ENCODE measurements at places on chromosomes 6 and 20.

DNA sequence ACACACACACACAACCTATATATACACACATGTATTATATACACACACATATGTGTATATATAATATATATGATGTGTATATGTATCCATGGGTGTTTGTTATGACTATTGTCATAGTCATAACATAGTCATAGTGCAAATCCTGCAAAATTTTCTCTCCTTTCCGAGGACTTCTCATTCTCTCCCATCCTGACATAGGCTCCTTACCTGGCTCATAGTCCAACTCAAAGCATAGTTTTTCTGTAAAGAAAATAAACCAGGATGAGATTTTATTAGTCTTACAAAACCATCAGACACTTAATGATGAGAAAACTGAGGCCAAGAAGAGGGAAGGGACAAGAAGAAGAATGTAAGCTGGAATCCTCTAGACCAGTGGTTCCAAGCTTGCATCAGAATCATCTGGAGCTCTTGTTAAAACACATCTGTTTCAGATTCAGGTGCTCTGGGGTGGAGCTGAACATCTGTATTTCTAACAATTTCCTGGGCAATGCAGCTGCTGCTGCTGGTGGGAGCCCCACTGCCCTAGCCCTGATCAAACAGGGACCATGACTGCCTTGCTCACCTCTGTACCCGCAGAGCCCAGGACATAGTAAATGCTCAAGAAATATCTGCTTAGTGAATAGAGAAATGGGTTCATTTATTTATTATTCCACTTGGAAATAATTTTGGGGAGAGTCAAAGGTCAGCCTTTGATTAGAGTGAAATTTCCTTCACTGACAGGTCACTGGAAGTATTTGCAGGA, 5.3 kb downstream of the TRIM10 start:
- DNase-seq: peak; percentile 21
- H3K4me1 ChIP-seq: peaks cover 35% of the 10 kb centered on the region
- no peaks in the 10 kb centered on the region for H3K27me3 ChIP-seq

GRCh38 chr6:10478187-10479040, 42.7 kb upstream of the GCNT2 start:
- no peak overlapping the region for H3K27ac ChIP-seq
- no peak overlapping the region for H3K4me3 ChIP-seq
- no peaks in the 10 kb centered on the region for H3K27me3 ChIP-seq
- H3K4me1 ChIP-seq: no peaks in the 10 kb centered on the region

DNA sequence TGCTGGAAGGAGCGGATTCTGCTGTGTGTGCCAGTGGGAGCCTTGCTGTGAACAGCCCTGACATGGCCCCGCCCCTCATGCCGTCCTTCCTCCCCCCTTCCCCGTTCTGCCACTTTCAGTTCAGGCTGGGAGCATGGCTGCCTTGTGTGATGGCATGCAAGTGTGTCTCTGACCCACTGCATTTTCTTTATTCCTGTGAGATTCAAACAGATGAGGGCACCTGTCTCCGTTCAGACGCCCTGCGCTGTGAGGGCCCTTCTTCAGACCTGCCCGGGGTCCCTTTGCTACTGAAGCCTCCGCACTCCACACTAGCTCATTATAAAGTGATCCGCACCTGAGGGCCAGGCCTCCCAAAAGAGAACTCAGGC, 88.3 kb downstream of the TAF4 start:
- no peak overlapping the region for H3K27ac ChIP-seq
- H3K4me3 ChIP-seq: no peak overlapping the region
- no peaks in the 10 kb centered on the region for H3K36me3 ChIP-seq
- H3K4me1 ChIP-seq: no peaks in the 10 kb centered on the region
- DNase-seq: no peak

DNA sequence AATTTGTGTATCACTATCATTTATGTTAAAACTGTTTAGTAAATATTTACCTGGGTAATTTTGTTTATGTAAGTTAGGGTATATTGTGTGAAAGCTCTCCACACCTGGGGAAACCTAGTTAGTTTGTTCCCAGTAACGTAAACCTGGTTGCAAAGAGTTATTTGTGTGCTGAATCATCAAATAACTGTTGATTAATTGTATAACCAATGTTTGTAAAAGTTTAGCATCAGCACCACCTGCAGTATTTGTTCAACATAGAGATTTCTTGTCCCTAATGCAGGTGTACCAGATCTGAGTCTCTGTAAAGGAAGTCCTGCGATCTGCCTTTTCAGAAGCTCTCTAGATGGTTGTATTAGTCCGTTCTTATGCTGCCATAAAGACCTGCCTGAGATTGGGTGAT, 440.4 kb downstream of the COL12A1 start:
- H3K27me3 ChIP-seq: no peaks in the 10 kb centered on the region
- no peak overlapping the region for H3K27ac ChIP-seq
- peaks cover 18% of the 10 kb centered on the region for H3K4me1 ChIP-seq
- H3K36me3 ChIP-seq: no peaks in the 10 kb centered on the region

- DNase-seq: no peak
- no peaks in the 10 kb centered on the region for H3K4me1 ChIP-seq
- no peak overlapping the region for H3K4me3 ChIP-seq
- no peaks in the 10 kb centered on the region for H3K27me3 ChIP-seq
Observed at GRCh38 chr6:105058846-105059245, 101.9 kb downstream of the LIN28B start.

- no peak overlapping the region for H3K27ac ChIP-seq
- DNase-seq: no peak
- H3K36me3 ChIP-seq: no peaks in the 10 kb centered on the region
- H3K4me3 ChIP-seq: no peak overlapping the region
- no peaks in the 10 kb centered on the region for H3K4me1 ChIP-seq
Observed at GRCh38 chr20:4873396-4873795, 127.9 kb downstream of the SLC23A2 start.

DNA sequence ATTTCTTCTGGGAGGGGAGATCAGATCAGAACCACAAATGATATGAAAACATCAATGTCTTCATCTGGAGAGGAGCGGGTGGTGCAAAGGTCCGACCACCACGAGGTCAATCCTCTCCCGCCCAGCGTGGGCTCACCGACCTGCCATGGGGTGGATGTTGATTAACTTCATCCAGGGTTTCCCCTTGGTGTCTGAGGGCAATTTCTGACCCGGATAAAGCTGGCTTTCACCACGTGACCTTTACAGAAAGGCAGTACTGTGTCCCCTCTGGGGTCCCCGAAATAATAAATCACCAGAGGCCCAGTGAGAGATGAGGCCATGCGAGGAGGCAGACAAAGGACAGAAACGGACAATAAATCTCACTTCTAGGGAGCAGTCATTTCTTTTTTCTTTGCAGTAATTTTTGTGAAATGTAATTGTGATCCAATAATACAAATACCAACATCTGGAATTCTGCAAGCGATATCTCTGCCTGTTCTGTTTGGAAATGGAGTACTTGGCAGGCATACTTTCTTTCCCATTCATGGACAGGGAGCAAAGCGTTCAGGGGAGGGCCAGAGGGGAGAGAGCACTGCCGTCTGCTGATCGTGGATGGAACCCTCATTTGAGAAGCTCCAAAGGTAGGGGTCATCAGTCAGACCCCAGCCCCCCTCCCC, 55.1 kb upstream of the APCDD1L start:
- no peaks in the 10 kb centered on the region for H3K27me3 ChIP-seq
- no peak for DNase-seq
- no peak overlapping the region for H3K4me3 ChIP-seq

GRCh38 chr6:163170294-163170883, 244.1 kb upstream of the QKI start:
- no peaks in the 10 kb centered on the region for H3K36me3 ChIP-seq
- H3K27ac ChIP-seq: no peak overlapping the region
- no peaks in the 10 kb centered on the region for H3K4me1 ChIP-seq
- H3K4me3 ChIP-seq: no peak overlapping the region
- no peaks in the 10 kb centered on the region for H3K27me3 ChIP-seq

GRCh38 chr6:169231790-169232506, 21.7 kb downstream of the THBS2 start:
- H3K36me3 ChIP-seq: peaks cover 23% of the 10 kb centered on the region
- DNase-seq: no peak
- no peaks in the 10 kb centered on the region for H3K27me3 ChIP-seq
- H3K27ac ChIP-seq: no peak overlapping the region
- H3K4me3 ChIP-seq: no peak overlapping the region

GRCh38 chr6:84633771-84634170, 130.6 kb downstream of the TBX18 start:
- no peaks in the 10 kb centered on the region for H3K27me3 ChIP-seq
- H3K36me3 ChIP-seq: no peaks in the 10 kb centered on the region
- peak; percentile 67 for DNase-seq
- H3K4me3 ChIP-seq: no peak overlapping the region
- H3K4me1 ChIP-seq: peaks cover 23% of the 10 kb centered on the region

- no peaks in the 10 kb centered on the region for H3K36me3 ChIP-seq
- no peaks in the 10 kb centered on the region for H3K27me3 ChIP-seq
- H3K4me1 ChIP-seq: no peaks in the 10 kb centered on the region
- H3K27ac ChIP-seq: no peak overlapping the region
Observed at GRCh38 chr6:32568561-32568960, 21.1 kb downstream of the HLA-DRB1 start.

DNA sequence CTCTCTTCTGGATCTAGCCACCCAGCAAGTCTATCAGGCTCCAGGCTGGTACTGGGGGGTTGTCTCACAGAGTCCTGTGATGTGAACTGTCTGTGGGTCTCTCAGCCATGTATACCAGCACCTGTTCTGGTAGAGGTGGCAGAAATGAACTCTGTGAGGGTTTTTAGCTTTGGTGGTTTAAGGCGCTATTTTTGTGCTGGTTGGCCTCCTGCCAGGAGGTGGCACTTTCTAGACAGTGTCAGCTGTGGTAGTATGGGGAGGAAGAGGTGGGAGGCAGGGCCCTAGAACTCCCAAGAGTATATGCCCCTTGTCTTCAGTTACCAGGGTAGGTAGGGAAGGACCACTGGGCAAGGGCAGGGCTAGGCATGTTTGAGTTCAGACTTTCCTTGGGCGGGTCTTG, 75.8 kb downstream of the SNAP91 start:
- no peaks in the 10 kb centered on the region for H3K36me3 ChIP-seq
- H3K4me1 ChIP-seq: no peaks in the 10 kb centered on the region
- no peak overlapping the region for H3K4me3 ChIP-seq
- no peak overlapping the region for H3K27ac ChIP-seq
- peaks cover 5% of the 10 kb centered on the region for H3K27me3 ChIP-seq

- H3K27ac ChIP-seq: peak overlapping the region; percentile 49
- no peaks in the 10 kb centered on the region for H3K36me3 ChIP-seq
- H3K27me3 ChIP-seq: no peaks in the 10 kb centered on the region
- peaks cover 12% of the 10 kb centered on the region for H3K4me1 ChIP-seq
Observed at GRCh38 chr20:2879146-2879545, 5.9 kb downstream of the PTPRA start.

DNA sequence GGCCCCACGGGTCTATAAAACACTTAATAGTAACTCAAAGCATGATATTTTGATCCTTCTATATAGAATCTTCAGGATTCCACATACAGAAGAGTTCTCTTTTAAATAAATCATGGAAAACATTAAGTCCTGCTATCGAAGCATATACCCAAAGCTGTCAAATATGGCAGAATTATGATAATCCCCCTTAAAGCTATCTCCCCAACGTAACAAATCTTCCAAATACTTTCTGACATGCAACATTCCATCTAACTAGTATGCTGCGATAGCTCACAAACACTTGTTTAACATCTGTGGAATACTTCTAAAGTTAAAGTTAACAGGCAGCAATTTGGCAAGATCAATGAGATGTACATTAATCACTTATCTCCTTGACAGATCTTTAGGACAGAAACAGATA, 371.0 kb upstream of the RUNX2 start:
- no peaks in the 10 kb centered on the region for H3K36me3 ChIP-seq
- no peak overlapping the region for H3K4me3 ChIP-seq
- H3K4me1 ChIP-seq: 0 out of 2 replicates have a peak, but pooled peaks cover 7% of the 10 kb centered on the region
- H3K27me3 ChIP-seq: no peaks in the 10 kb centered on the region
- DNase-seq: no peak

DNA sequence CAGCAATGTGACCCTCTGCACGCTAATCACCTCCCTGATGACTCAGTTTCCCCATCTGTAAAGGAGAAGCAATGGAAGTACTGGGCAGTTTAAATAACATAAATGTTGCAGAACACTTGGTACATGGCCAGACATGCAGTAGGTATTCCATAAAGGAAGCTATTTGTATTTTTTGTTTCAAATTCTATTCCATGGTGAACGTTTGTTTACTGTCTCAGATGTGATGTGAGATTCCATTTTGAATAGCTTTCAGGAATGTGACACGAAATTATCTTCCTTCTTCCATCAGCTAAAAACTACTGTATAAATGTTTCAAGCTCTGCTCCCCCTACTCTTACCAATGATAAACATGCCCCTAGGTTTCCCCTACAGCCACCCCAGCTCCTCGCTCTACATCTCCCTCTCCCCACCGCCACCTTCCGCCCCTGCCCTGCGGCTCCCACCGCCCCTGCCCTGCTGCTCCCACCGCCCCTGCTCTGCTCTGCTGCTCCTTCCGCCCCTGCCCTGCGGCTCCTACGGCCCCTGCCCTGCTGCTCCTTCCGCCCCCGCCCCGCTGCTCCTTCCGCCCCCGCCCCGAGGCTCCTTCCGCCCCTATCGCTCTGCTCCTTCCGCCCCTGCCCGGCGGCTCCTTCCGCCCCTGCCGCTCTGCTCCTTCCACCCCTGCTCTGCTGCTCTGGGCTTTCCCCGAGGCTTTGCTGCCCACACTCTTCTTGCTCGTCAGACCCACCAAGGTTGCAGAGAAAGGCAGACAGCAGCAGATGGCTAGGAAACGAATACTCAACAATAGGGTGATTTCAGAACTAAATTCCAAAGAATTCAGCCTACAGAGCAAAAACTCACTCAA, 78.9 kb downstream of the THBS2 start:
- H3K4me3 ChIP-seq: no peak overlapping the region
- peaks cover 21% of the 10 kb centered on the region for H3K4me1 ChIP-seq
- H3K27me3 ChIP-seq: no peaks in the 10 kb centered on the region
- H3K36me3 ChIP-seq: no peaks in the 10 kb centered on the region
- no peak overlapping the region for H3K27ac ChIP-seq

DNA sequence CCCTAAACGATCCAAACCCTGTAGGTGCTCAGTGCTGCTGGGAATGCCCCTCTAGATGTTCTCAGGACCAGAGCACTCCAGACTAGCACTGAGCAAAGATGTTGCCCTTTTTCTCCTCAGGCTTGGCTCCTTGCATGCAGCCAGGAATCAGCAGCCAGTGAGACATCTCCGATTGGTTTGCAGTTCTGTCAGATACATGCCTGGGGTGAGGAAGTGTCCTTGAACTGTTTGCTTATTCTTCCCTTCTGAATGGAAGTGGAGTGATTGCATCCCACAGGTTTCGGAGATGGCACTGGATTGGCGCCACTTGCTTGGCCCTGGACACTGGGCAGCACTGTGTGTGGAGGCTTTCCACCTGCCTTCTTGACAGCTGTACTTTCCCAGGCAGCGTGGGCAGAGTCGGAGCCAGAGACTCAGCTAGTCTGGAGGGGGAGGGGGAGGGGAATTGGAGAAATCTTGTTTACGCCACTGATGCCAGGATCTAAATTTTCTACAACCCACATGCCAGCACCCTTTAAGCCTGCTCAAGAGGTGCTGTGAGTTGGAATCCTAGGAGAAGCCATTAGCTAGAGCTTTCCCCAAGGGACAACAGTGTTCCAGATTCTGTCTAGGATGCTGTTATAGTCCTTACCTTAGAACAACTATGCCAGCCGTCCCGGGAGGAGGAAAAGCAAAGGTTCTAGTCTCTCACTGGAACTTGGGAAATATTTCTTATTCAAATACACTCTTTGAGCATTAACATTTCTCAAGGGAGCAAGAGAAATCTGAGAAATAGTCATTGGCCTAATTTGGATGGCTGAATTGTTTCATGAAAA, 49.2 kb upstream of the SASH1 start:
- H3K36me3 ChIP-seq: peaks cover 27% of the 10 kb centered on the region
- DNase-seq: no peak
- H3K27ac ChIP-seq: no peak overlapping the region
- peaks cover 19% of the 10 kb centered on the region for H3K4me1 ChIP-seq

All from GM23248 (cell line).